ENCODE measurements at places on chromosomes 5 and 9.

GRCh38 chr9:107674721-107675277, 185.2 kb upstream of the KLF4 start:
- DNase-seq = no peak

GRCh38 chr9:101317735-101318134, 67.1 kb downstream of the BAAT start:
- no peak for DNase-seq

DNA sequence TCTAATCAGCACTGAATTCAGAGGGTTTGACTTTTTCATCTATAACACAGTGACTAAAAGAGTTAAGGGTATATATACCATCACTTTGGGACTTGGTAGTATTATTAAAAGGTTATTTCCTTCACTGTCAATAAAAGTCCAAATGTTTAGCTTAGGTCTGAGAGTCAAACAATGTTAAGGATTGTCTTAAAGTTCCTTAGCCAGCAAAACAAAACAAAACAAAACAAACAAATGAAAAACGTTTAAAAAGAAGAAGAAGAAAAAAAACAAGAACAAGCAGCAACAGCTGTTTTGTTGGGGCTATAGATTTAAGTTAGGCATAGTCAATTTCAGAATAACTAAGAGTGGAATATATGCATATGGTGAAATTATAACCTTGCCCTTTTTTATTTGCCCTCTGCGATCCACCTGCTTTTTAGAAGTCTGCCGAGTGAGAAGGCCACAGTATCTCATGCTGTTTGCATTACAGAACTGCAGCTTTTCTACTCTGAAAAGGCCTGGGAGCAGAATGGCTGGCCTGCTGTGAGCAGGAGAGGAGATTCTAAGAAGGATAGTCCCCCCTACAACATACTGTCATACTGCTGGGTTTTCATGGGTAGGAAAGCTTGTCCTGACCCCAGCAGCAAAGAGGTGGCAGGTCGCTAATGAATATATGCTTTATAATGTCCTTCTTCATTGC, 141.7 kb downstream of the NTRK2 start:
- DNase-seq = no peak

DNA sequence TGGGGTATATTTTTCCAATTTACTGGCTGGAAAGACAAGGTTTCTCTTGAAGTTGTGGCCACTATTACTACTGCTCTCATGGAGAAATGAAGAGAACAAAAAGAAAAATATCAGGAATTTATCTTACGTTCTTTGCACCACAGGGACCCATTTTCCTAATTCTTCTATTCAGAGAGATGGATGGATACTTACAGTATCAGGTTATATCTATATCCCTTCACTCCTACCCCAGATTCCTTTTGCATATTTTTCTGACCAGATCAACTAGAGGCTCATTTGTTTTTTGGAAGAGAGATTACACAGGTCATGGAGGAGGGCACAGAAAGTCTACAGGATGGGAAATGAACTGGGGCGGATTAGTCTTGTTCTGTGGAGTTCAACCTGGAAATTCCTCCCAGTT, 277.2 kb upstream of the VLDLR start:
- DNase-seq = no peak

GRCh38 chr5:109868737-109869136, 179.0 kb downstream of the MAN2A1 start:
- no peak for DNase-seq

DNA sequence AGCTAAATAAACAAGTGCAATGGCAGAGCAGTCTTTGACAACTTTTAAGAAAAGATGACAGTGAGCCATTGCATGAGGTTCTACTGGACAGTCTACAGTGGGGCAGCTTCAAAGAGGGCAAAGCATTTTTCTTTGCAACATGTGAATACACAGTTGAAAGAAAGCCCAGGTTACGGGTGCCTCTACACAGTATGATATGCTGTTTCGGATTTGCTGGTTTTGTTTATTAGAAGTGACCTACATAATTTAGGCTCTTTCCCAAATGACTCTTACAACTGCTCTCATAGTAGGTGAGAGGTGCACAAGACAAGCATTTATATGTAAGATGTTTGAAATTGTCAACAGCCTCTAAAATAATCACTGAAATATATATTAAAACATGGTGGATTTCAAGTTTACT, 62.4 kb downstream of the MEF2C start:
- no peak for DNase-seq

DNA sequence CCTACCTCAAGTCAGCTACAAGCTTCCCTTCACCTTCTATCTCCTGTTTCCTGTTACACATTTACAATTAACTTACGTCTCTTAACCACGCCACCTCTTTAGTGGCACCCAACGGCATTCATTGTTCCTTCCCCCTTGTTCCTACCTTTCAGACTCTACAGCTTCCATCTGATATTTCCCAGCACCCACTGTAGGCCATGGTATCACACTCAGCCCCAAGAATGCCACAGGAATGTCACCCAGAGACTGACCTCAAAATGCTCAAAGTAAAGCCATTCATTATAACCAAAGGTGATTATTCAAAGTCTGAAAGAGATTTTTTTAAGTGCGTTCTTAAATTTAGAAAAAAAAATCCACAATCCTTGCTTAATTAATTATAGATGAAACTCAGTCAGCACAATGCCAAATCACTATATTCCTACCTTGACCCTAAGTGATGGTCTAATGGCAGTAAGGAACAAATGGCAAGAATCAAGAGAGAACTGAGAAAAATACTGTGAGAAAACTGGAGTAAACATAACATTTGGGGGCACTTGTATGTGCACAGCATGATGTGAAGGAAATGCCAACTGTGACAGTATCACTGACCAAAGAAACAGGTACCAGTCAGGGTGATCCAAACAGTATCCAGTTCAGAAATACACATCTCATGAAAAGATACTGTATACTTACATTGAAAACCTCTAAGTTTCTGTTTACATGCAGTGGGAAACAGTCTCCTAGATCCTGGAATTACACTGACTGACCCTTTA, 52.1 kb downstream of the CTNND2 start:
- DNase-seq = no peak

GRCh38 chr5:74500110-74500917, 140.2 kb downstream of the ENC1 start:
- DNase-seq = no peak

DNA sequence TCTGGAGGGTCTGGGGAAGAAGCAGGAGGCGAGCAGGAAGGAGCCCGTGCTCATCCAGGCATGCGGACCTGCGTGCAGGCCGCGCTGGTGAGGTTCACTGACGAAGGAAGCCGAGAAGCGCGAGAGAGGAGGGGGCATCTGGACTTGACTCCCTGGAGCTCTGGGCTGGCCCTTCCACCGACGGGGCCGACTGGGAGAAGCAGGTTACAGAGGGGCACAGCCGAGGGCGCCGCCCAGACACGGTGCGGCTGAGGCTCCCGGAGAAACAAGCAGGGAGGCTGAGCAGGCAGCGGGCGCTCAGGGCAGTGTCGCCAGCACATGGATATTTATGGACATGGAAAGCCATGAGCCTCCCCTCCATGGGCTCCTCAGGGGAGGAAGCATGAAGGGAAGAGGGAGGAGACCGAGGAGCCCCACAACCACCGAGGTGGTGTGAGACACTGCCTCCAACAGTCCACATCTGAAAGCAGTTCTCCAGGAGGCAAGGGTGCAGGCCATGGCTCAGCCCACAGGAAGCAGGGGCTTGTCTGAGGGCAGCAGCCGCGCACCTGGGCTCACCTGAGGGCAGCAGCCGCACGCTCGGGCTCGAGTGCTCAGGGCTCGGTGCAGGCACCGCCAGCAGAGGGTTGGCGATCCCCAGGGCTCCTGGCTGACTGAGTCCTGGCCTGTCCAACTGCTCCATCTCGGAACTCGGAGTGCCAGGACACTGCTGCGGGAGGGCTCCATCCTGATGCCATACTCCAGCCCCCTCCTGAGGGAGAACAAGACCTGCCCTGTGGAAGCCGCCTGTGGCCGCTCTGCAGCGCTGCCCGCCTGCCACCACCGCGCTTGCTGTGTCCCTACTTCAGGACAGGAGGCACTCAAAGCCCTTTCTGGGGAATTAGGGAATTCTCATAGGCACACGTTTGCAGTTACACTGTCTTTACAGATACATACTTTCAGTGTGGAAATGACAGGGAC, 15.7 kb upstream of the INPP5E start:
- no peak for DNase-seq

GRCh38 chr9:70020991-70021571, 22.6 kb upstream of the MAMDC2 start:
- no peak for DNase-seq

DNA sequence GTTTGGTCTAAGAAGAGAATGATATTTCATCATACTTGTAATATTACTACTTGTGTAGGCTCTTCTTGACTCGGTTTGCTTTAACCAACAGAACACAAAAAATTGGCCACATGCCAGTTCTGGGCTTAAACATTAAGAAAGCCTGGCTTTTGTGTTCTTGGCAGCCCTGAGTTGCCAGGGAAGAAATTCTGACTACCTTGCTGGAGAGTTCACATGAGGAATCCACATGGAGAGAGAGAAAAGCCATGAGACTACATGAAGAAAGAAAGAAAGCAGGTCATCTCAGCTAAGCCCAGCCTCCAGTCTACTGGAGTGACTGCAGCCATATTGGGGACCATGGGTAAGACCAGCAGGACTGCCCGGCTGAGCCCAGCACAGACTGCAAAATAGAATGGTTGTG, 524.8 kb downstream of the RAB3C start:
- no peak for DNase-seq

DNA sequence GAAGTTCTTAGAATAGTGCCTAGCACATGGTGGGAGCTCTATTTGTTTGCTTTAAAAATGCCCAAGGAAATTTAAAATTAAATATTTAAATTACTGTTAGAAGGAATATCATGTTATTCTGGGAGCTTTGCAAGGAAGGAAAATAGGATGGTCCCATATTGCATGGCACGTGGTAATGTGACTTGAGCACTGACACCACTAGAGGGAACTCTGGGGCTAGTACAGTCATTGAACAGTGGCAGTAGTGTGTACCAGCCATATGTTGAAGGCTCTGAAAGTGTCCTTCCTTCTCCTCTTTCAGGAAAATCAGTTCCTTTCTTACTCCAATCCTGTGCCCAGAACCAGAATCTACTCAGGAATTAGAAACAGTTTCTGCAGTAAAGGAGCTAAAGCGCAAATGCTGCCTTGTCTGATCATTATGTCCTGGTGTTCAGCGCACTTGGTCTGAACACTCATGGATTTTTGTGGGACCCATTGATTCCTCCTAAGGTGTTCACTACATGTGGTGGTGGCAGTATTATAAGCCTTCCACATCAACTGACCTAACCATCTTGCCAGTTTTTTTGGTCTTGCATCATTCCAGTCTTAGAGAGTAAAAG, 54.1 kb downstream of the GDA start:
- DNase-seq = no peak

- DNase-seq = no peak
Measured at GRCh38 chr9:131398204-131398603, 4.3 kb downstream of the PRRC2B start.

DNA sequence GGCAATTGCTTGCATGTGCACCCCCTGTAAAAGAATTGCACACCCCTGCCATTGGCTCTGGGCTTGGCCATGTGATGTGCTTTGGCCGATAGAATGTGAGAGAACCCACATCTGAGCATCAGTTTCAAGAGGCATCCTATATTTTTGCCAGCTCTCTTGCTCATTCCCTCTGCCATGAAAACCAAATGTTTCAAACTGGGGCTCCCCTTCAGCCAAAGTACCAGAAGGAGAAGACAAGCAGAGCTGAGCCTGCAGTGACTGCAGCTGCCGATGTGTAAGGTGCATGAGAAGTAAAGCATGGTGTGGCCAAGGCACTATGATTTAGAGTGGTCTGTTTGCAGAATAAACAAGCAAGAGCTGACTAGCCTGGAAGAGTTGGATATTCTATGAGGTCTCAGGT, 132.3 kb downstream of the ASTN2 start:
- no peak for DNase-seq

DNA sequence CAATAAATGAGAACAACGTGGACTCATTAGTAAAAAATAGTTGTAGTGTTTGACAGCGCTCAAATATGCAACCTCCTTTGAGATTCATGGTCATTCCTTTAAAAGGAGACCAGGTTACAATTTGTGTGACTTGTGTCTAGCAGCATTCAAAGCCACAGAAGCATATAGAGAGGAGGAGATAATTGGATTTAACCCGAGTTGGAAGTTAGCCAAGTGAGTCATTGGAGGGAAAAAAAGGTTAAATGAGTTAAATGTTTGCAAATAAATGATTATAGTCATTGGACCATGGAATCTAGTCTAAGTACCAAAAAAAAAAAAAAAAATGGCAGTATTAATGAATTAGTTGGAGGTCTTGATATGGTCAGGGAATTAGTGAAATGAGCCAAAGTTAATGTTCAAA, 90.9 kb downstream of the ITGA1 start:
- no peak for DNase-seq

- no peak for DNase-seq
Measured at GRCh38 chr9:113708821-113709713, 167.0 kb upstream of the ZNF618 start.

- no peak for DNase-seq
Measured at GRCh38 chr9:109473329-109473728, 24.8 kb downstream of the PTPN3 start.

DNA sequence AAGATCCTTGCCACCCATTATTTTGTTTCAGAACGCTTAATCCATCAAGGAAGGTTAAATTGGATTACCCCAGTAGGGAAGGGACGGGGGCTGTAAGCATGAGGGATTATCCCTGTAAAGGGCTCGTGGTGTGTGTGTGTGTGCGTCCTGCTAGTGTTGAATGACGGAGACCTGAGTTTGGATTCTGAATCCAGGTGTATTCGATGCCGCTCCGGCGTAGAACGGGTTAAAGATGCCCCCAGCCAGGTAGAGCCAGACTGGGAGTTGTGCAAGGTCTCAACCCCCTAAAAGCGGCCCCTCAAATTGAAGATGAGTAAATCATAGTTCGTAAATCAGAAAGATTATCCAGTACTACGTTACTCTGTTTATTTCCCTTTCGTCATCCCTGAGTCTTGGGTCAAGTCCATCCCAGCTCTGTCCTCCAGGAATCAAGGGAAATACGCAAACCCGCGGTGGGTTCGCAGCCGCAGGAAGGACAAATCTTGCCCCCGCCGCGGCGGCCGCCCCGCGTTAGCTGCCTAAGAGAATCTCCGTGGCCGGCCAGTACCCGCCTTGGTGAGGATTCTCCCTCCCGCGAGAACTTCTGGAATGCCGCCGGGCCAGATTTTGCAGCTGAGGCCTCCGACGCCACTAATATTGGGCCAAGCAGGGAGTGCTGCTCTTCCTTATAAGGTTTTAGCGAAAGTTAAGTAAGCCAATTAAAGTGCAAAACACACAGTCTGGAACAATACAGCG, 586 bp upstream of the MTAP start:
- DNase-seq = peak; percentile 86

DNA sequence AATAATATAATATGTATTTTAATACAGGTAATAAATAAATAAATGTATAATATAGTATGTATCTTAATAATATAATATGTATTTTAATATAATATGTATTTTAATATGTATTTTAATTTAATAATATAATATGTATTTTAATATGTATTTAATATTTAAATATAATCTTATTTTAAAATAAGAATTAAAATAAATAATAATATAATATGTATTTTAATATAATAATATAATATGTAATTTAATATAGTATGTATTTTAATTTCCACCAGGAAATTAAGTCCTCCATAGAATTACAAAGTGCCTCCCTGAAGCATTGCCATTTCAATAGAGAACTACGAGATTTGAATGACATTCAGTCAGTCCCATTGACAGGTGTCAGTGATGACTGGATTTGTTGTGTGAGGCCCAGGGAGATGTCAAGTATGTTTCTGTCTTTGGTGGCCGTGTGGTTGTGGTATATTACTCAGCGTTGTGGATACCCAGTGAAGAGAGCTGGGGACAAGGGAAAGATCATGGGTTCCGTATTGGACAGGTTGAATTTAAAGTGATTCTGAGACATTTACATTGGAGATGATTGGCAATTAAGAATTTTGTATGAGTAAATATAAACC, 14.2 kb upstream of the C5orf46 start:
- DNase-seq = no peak
